ENCODE measurements at places on chromosomes 16 and 17. TPM values are rescaled to one million over a fixed set of nuclear protein-coding genes. Genes with fewer than 3 reads are reported as not detected.

Gene SPATA32
- total RNA-seq, result not detected

DNA sequence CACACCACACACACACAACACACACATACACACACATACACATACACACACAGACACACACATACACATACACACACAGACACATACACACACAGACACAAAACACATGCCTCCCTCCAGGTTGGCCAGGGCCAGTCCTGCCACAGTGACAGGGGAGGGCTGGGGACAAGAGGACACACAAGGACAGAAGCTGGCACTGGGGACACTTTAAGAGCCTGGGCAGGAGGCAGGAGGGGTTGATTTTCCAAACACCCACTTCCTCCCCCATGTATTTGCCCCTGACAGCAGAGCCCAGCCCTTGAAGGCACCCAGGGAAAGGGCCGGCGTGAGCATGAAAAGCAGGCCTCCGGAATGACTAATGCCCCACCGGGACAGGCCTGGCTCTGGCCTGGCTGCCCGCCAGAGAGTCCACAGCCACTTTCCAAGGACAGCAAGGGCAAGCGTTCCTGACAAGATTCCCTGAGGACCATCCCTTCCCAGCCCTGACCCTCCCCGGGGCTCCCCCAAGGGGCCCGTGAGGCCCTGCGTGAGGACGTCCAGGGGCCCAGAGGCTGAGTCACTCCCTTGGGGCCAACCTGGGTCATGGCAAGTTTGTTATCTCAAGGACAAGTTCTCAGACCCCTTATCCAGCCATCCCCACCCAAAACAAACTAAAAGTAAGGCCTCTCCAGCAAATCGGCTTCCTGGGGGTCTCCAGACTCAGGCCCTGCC is 235.6 kb downstream of the ZNF423 start:
- no peaks in the 10 kb centered on the region for H3K27me3 ChIP-seq
- no peak overlapping the region for H3K27ac ChIP-seq
- no peak for DNase-seq
- H3K4me1 ChIP-seq, result peaks cover 8% of the 10 kb centered on the region

GRCh38 chr16:6375465-6376075 is 957.1 kb upstream of the RBFOX1 start:
- no peaks in the 10 kb centered on the region for H3K36me3 ChIP-seq
- no peak overlapping the region for H3K27ac ChIP-seq
- DNase-seq, result no peak
- H3K27me3 ChIP-seq, result no peaks in the 10 kb centered on the region
- H3K4me1 ChIP-seq, result no peaks in the 10 kb centered on the region

- no peak overlapping the region for H3K27ac ChIP-seq
- peaks cover 6% of the 10 kb centered on the region for H3K4me1 ChIP-seq
- no peaks in the 10 kb centered on the region for H3K36me3 ChIP-seq
These were observed 15.7 kb upstream of the CCL1 start for GRCh38 chr17:34378664-34379101.

- no peak overlapping the region for H3K4me3 ChIP-seq
- H3K27me3 ChIP-seq, result no peaks in the 10 kb centered on the region
- DNase-seq, result no peak
- H3K27ac ChIP-seq, result no peak overlapping the region
These were observed 63.7 kb downstream of the CACNG1 start for GRCh38 chr17:67107811-67108775.

- no peak overlapping the region for H3K27ac ChIP-seq
- no peak overlapping the region for H3K4me3 ChIP-seq
- DNase-seq, result no peak
- peaks cover 12% of the 10 kb centered on the region for H3K27me3 ChIP-seq
These were observed 1.5 kb upstream of the ADAP2 start for GRCh38 chr17:30920282-30920681.

DNA sequence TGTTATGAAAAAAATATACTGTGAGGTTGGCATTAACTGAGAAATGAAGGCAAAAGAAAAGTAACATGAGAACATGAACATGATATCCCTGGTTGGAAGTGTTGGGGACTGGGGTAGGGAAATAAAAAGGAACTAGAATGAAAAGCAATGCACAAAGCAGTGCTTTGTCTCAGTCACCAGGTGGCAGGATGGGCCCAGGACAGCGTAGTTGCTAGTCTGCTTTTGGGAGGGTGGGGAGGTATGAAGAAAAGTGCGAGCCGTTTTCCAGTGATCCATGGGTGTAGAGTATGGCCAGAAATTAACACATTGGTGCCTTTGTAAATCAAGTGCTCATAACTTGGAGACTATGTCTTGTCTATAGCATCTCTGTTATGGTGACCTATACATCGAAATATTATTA is 662.5 kb upstream of the SALL1 start:
- no peaks in the 10 kb centered on the region for H3K27me3 ChIP-seq
- no peak overlapping the region for H3K27ac ChIP-seq
- H3K4me1 ChIP-seq, result no peaks in the 10 kb centered on the region
- no peaks in the 10 kb centered on the region for H3K36me3 ChIP-seq
- H3K4me3 ChIP-seq, result no peak overlapping the region
- no peak for DNase-seq

- peaks cover 40% of the 10 kb centered on the region for H3K4me1 ChIP-seq
- H3K36me3 ChIP-seq, result no peaks in the 10 kb centered on the region
- H3K27ac ChIP-seq, result no peak overlapping the region
- DNase-seq, result no peak
- H3K4me3 ChIP-seq, result no peak overlapping the region
These were observed 2.8 kb downstream of the DCUN1D3 start for GRCh38 chr16:20897253-20897897.

DNA sequence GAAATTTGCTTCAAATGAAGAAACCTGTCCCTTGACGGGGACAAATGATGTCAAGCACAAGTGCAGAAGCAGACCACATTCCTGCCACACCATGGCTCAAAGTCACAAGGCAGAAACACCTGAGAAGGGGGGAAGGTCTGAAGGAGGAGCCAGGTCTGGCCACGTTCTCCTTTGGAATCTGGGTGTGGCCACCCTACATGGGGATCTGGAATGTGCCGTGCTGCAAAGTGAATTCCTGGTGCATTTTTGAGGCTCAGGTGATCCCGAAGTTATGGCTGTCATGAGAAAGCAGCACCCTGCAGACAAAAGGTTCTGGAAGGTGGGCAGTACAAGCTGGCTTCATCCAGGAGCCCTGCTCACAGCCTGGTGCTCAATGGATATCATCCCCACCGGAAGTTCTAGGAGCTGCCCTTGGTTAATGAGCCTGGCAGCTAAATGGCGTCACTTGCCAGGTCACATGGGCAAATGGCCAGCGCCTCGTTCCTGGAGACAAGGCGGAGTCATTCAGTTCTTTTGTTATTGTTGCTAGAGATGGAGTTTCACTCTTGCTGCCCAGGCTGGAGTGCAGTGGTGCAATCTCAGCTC is 20.1 kb upstream of the ADCY9 start:
- no peak for DNase-seq
- H3K4me1 ChIP-seq, result peaks cover 21% of the 10 kb centered on the region
- no peaks in the 10 kb centered on the region for H3K36me3 ChIP-seq
- H3K4me3 ChIP-seq, result peak overlapping the region; percentile 17
- H3K27me3 ChIP-seq, result no peaks in the 10 kb centered on the region

GRCh38 chr17:8726941-8727555 is 17.6 kb downstream of the CCDC42 start:
- H3K4me1 ChIP-seq, result peaks cover 13% of the 10 kb centered on the region
- H3K27me3 ChIP-seq, result no peaks in the 10 kb centered on the region
- no peaks in the 10 kb centered on the region for H3K36me3 ChIP-seq
- peak; percentile 59 for DNase-seq
- no peak overlapping the region for H3K4me3 ChIP-seq
- H3K27ac ChIP-seq, result no peak overlapping the region

- H3K4me1 ChIP-seq, result peaks cover 7% of the 10 kb centered on the region
- DNase-seq, result no peak
- no peaks in the 10 kb centered on the region for H3K36me3 ChIP-seq
- H3K27ac ChIP-seq, result no peak overlapping the region
- no peaks in the 10 kb centered on the region for H3K27me3 ChIP-seq
- H3K4me3 ChIP-seq, result no peak overlapping the region
These were observed 358.1 kb downstream of the KCNJ2 start for GRCh38 chr17:70527364-70527888.

GRCh38 chr16:84294117-84294516 is 561 bp upstream of the WFDC1 start:
- H3K27me3 ChIP-seq, result no peaks in the 10 kb centered on the region
- H3K27ac ChIP-seq, result peak overlapping the region; percentile 79
- no peaks in the 10 kb centered on the region for H3K36me3 ChIP-seq
- no peak for DNase-seq
- no peak overlapping the region for H3K4me3 ChIP-seq

DNA sequence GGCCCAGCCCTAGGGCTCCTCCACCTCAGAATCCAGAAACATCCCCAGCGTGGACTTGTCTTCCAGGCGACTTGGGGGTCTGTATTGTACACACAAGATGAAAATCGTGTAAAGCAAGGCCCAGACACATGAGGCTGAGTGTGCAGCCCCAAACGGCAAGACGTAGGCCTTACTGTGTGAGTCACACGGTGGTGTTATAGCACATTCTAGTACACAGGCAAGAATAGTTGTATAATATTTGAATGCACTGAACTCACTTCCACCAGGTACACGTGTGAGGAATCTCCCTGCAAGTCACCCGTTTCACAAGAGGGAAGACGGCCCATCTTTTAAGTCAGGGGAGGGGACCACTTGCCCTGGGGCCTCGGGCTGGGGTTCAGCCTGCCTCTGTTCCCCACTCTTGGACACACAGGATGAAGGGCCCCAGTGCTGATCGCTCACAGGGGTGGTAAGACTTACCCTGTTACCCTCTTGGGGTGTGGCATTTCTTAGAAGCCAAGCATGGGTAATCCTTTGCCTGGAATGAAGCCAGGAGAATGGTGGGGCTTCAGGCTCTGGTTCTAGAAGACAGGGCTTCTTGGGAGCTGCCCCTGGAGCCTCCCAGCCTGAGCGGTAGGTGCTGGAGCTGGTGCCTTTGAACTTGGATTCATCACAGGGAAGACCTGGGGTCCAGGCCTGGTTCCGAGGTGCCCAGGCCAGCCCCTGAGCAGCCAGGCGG is 71.3 kb downstream of the SREBF1 start:
- DNase-seq, result no peak
- peaks cover 11% of the 10 kb centered on the region for H3K4me1 ChIP-seq
- no peaks in the 10 kb centered on the region for H3K36me3 ChIP-seq
- no peaks in the 10 kb centered on the region for H3K27me3 ChIP-seq
- no peak overlapping the region for H3K27ac ChIP-seq
- no peak overlapping the region for H3K4me3 ChIP-seq

DNA sequence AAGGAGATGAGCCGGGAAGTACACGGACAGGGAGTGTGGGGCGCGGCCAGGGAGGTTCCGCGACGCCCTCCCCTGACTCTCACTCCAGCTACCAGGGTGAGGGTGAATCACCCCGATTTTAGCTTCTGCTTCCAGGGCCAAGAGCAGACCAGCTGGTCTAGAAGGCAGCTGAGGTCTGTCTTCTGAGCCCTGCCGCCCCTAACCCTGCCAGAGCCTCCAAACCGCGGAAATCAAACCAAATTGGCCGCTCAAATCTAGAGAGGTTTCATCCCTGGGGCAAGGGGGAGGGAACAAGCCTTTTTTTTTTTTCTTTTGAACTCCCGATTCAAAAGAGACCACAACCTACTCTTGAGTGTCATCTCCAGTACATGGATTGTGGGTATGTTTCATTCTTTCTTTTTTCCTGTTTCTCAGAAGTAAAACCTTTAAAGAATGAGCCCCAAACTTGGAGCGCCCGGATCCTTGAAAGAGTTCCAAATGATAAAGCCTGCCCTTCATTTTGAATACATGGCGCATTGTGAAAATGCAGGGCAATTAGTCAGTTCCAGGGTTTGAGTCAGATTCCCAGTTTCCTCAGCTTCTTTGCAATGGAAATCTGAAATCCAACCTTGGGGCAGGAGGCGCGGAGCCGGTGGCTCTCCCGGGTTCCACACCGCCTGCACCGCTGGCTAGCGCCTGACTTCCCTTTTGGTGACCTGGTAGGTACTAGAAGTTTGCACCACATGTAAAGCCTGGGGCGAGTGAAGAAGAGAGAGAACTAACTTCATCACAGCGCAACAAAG is 16.5 kb upstream of the ZFHX3 start:
- DNase-seq, result no peak
- H3K27me3 ChIP-seq, result peaks cover 35% of the 10 kb centered on the region
- H3K27ac ChIP-seq, result peak overlapping the region; percentile 76
- peaks cover 50% of the 10 kb centered on the region for H3K4me1 ChIP-seq
- H3K4me3 ChIP-seq, result peak overlapping the region; percentile 29

GRCh38 chr16:67541391-67542263 is 13.0 kb downstream of the RIPOR1 start:
- DNase-seq, result no peak
- no peak overlapping the region for H3K4me3 ChIP-seq
- H3K27ac ChIP-seq, result peak overlapping the region; percentile 26
- H3K36me3 ChIP-seq, result peaks cover 68% of the 10 kb centered on the region

DNA sequence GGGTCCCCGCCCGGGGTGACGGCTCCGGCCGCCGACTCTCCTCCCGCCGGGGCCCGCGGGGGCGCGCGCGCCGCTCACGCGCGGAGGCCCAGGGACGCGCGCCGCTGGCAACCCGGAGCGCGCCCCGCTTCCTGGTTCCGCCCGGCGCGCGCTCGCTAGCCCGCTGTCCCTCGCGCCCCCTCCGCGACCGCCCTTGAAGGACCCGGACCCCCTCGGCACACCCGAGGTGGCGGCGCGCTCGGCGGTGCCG is at the start of gene STAT5B:
TSS of gene STAT5B (minus strand) at position 33 of the 250 bp plus-strand sequence. CDS start 44,264 bp downstream, outside the sequence.
- peaks cover 45% of the 10 kb centered on the region for H3K4me1 ChIP-seq
- peak within 1 kb of the TSS; percentile 96 for H3K4me3 ChIP-seq
- H3K36me3 ChIP-seq, result no peaks in the 10 kb centered on the region
- H3K27ac ChIP-seq, result peak within 1 kb of the TSS; percentile 88
- H3K27me3 ChIP-seq, result no peaks in the 10 kb centered on the region

DNA sequence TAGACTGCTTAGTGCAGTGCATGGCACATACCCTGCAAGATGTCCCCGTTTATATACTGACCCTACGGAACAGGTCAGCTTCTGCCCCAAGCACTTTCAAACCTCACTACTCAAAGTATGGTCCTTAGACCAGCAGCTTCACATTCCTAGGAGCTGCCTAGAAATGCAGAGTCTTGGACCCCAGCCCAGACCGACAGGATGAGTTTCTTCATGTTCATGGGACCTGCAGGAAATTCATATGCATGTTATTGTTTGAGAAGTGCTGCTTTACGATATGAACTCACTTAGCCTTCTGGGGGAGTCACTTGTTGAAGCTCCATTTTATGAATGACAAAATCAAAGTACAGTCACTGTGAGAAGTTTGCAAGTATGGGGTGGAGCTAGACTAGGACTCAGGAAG is 82.6 kb downstream of the DYNLRB2 start:
- no peaks in the 10 kb centered on the region for H3K27me3 ChIP-seq
- H3K4me3 ChIP-seq, result no peak overlapping the region
- no peak for DNase-seq
- no peaks in the 10 kb centered on the region for H3K4me1 ChIP-seq
